ENCODE measurements at places on chromosomes 7 and 10.

DNA sequence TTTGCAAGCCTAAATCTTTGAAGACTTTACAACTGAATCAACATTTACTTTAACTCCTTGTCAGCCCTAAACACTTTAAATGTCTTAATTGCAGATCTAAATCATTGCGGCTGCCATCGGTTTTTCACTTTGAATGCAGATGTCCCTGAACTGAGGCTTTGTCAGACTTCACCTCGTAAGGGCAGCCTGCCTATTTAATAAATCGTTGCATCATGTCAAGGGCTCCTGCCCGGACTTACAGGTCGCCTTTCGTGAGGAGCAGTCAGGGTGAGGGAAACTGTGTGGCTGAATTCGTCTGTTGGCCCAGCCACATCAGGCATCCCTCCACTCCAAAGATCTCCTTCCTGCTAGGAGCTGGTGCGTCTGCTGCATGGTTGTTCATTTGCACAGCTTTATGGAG lies 368.2 kb upstream of the NPVF start:
- DNase-seq: no peak

GRCh38 chr10:102384053-102384452 lies 11.5 kb upstream of the NFKB2 start:
- no peak for DNase-seq

DNA sequence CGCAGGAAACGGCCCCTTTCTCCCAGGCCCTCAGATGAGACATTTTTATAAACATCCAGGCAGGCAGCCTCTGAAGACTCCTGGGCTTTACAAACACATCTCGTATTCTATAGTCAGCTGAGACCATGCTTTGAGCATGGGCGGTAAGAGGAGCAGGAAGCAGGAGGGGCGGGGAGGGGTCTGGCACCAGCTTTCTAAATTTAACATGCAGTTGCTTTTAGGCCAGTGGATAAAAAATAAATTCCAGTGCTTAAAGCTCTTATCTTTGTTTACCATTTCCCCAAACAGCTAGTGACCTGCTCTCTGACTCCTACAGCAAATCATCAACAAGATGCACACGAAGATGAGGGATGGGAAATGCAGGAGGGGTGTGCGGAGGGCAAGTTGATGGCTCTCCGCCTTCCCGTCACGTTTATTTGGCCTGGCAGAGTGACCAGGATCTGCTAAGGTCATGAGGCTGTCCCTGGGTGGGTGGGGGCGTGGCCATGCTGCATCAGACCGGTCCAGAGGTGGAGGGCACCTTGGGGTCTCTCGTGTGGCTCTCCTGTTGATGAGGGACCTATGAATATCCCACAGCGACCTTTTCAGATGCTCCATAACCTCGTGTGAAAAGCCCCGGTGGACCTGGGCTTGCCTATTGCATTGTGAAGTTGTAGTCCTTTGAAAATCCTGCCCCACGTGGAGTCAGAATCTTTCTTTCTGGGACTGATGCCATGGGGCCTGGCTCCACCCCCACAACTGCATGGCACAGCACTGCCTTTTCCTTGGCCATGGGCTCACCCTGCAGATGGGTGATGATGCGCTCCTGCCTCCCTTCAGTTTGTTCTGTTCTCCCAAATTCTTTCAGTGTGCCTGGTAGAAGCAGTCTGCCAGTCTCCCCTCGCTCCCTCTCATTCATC lies 67.5 kb downstream of the PARP12 start:
- no peak for DNase-seq

GRCh38 chr10:43278216-43278615 lies 11.4 kb upstream of the RASGEF1A start:
- DNase-seq: no peak

- no peak for DNase-seq
Measured at GRCh38 chr7:63028376-63029206, 970.1 kb upstream of the ZNF722 start.

DNA sequence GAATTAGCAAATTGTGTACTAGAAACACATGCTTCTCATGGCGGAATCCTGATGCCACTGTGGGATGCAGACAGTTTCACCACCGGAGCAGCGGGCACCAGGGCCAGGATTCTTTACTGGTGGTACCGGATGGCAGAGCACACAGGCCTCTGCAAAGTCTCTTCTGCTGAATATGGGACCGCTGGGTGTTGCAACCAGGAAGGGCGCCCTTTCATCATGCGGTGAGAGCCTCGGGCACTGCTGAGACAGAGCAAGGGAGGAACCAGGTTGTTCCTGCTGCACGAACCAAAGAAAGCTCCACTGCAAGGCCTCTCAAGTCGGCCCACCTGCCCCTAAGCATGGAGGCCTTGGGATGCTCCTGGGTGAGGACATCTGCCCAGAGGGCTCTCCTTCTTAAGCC lies 57.0 kb upstream of the NMT2 start:
- DNase-seq: no peak
